Activated gamma-delta T cell treated with Interleukin-2 at 50 U/mL for 16 hours (primary cell): ENCODE measurements at places on chromosomes 12 and 14.
A peak's percentile ranks its signal among the peaks of the same experiment; 100 is the strongest.

DNA sequence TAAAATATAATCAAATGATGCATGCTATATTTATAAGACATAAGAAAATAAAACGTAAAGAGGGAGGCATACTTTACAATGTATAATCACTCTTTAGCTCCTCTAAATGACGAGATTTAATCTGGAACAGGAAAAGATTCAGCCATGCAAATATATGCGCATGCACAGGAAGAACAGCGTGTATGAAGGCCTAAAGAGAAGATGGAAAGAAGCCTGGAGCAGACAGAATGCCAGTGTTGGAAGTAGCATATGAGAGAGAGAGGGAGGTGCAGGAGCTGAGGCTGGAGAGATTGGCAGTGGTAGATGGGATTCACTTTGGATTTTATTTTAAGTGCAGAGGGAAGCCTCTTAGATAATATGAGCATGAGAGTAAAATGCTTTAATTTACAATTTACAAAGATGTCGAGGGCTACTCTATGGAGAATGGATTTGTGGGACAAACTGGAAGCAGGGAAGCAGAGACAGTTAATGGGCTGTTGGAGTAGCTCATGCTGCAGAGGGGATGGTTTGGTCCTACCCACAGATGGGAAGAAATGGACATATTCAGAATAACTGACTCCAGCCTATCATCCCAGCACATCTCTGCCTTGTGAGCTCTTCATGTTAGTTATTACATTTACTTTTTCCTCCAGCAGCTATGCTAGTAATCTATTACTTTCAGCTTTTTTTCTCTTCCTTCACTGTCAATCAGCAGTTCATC lies 411.1 kb downstream of the TMTC2 start:
- no peak for DNase-seq

- DNase-seq = no peak
Observed at GRCh38 chr12:93113317-93114006, 184.4 kb upstream of the EEA1 start.

GRCh38 chr12:55063291-55063690 lies 43.5 kb downstream of the NEUROD4 start:
- DNase-seq = no peak

DNA sequence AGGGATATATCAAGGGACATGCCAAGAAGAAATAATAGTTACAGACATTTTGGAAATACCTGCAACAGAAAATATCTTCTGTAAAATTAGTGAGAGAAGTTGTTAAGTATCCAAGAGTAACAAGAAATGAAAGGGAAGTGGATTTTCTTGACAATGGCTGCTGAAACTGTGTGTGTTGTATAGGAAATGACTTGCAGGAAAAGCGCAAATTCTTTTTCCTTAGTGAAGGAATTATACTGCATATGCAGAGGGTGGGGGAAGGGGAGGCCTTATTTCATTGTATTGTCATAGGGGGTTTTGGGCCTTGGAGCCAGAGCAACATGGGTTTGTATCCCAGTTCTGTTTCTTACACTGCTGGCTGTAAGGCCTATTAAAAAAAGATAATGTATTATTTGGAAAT lies 84.4 kb upstream of the DDHD1 start:
- DNase-seq = no peak

- no peak for DNase-seq
Observed at GRCh38 chr14:37745657-37746056, 150.2 kb downstream of the TTC6 start.

GRCh38 chr14:38079268-38079667 lies 128.4 kb upstream of the SSTR1 start:
- DNase-seq = no peak

DNA sequence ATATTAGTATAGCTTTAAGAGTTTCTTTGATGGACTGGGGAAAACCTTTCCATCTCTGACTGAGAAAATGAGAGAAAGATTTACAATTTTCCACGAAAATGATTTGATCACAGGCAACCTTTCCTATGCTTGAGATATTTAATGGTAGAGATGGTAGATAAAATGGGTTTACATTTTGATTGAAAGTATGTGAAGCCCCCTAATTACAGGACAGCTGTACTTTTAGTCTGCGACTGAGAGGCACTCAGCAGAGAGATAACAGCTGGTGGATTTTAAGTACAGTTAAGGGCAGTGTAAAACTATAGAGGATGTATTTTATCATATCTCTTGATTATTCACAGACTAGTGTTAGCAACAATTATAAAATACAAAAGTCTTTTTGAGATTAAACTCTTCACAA lies 40.7 kb downstream of the C12orf50 start:
- DNase-seq = no peak

GRCh38 chr14:31960039-31960438 lies 117.1 kb upstream of the ARHGAP5 start:
- DNase-seq = no peak

DNA sequence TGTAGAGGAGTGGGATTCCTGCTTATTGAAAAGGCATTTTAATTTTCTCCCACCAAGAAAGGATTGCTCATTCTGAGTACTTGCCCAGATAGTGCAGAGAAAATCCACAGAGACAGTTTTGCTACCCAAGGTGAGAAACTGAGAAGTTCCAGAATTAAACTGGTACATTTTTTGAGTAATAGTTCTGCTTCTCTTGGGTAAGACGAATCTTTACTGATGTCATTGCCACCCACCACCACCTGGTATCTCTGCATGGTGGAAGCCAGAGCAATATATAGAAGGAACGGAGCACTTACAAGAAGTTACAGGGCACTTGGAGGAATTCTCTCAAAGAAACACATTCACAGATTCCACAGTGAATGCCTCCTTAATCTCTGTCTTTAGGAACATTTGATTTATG lies 20.7 kb upstream of the FRMD6 start:
- DNase-seq = no peak

GRCh38 chr12:101379149-101379548 lies 28.4 kb downstream of the ARL1 start:
- DNase-seq = no peak

- peak; percentile 74 for DNase-seq
Observed at GRCh38 chr12:19273482-19274330, 144.2 kb downstream of the PLEKHA5 start.

DNA sequence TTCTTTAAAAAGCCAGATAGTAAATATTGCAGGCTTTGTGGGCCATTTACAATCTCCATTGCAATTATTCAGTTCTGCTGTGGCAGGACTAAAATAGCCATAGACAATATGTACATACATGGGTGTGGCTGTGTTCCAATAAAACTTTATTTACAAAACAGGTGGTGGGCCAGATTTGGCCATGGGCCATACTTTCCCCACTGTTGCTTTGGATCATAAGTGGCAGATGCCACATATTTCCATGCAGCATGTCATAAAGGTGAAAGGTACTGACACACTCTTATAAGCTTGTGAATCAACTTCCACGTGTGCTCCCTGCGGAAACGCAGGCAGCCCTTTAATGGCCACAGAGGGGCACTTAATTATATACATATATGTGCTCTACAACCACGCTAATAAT lies 244.4 kb upstream of the FOXN3 start:
- no peak for DNase-seq

DNA sequence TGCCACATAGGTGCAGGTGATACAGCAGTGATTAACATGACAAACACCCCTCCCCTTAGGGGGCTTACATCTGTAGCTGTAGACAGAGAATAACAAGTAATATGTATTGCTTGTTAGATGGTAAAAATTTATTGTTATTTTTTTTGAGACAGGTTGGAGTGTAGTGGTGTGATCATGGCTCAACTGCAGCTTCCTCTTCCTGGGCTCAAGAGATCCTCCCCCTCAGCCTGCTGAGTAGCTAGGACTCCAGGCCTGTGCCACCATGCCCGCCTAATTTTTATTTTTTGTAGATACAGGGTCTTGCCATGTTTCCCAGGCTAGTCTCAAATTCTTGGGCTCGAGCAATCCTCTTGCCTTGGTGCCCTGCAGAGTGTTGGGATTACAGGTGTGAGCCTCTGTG lies 19.8 kb downstream of the DIP2B start:
- no peak for DNase-seq

GRCh38 chr12:88802096-88802706 lies 221.9 kb upstream of the KITLG start:
- no peak for DNase-seq

DNA sequence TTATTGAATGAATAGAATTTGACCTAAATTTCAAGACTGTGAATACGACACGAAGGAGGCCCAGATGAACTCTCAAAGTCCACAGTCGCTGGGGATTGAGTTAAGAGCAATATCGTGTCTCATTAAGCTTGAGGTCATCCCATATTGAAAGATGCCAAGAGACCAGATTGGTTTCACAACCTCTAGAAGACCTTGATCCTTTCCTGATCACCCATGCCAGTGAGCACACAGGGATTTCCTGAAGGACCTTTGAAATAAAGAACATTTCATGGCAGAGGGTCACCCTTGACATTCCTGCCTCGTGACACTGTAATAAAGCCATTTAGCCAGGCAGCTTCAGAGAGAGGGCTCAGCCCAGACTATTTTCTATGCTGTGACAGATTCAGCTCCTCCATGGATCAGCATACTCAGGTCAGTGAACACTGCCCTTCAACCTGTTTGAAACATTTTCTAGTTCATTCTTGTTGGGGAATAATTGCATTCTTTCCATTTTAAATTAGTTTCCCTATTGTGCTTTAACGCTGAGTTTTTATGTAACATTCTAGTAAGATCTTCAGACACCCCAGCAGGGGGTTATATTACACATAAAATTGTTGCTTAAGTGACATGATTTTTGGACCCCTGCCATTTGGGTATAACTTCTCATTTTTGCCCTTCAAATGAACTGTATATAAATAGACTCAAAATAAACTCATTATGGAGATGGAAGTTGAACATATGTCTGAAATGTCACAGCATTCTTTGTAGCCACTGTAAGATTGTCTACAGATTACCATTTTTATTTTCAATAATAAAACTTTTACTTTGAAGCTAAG lies 213.2 kb downstream of the C12orf50 start:
- no peak for DNase-seq

DNA sequence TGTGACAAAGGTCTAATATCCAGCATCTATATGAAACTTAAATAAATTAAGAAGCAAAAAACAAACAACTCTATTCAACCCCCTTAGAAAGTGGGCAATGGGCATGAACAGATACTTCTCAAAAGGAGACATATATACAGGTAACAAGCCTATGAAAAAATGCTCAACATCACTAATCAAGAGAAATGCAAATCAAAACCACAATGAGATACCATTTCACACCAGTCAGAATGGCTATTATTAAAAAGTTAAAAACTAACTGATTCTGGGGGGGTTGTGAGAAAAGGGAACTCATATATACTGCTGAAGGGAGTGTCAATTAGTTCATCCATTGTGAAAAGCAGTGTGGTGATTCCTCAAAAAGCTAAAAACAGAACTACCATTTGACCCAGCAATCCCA lies 198.9 kb downstream of the BMP4 start:
- DNase-seq = no peak

GRCh38 chr14:26938054-26938453 lies 340.2 kb upstream of the NOVA1 start:
- no peak for DNase-seq

GRCh38 chr12:17060260-17060659 lies 454.3 kb upstream of the LMO3 start:
- DNase-seq = no peak

- DNase-seq = no peak
Observed at GRCh38 chr12:52144512-52145227, 47.1 kb downstream of the KRT80 start.

GRCh38 chr12:18430425-18431048 lies 169.2 kb downstream of the PIK3C2G start:
- DNase-seq = no peak

DNA sequence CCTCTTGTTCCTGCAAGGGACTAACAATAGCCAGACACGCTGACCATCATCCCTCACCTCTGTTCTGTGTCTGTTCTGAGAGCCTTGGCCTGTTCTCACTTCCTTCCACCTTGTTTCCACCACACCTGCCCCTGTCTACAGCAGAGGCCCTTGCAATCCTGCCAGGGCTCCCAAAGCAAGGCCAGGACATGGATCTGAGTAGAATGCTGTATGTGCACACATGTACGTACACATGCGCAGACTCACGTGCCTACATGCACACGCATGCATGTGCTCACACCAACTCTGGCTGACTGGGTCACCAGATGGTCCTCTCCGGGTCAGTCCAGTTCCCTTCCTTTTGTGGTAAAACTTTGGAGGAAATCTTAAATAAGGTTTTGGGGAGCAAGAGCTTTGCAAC lies 133.0 kb upstream of the C14orf180 start:
- DNase-seq = no peak

DNA sequence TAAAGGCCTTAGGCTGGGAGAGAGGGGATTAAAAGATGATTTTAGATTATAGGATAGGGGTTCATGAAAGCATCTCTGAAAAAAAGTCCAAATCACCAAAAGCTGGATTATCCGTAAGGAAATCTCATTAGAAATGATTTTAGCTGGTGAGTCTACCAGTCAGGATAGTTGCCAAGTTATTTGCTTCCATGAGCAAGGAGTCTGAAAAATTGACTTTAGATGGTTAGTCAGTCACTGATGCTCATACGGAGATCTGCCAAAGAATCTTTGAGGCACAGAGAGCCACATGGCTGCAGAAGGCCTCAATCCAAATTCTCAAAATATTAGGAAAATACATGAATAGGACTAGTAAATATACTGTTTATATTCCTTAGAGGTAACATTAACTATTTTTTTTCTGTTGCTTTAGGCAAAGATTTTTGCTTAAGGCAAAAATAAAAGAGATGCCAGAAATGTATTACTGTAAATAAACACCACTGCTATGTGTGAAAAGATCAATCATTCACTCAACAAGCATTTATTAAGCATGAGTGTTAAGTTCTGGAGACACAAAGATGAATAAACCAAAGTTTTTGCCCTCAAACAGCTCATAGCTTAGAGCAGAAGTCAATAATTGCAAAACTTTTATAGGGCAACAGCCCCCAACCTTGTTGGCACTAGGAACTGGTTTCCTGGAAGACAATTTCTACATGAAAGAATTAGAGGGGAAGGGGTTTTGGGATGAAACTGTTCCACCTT lies 105.2 kb downstream of the BBS10 start:
- DNase-seq = no peak
